ENCODE measurements at places on chromosomes 2 and 18.

DNA sequence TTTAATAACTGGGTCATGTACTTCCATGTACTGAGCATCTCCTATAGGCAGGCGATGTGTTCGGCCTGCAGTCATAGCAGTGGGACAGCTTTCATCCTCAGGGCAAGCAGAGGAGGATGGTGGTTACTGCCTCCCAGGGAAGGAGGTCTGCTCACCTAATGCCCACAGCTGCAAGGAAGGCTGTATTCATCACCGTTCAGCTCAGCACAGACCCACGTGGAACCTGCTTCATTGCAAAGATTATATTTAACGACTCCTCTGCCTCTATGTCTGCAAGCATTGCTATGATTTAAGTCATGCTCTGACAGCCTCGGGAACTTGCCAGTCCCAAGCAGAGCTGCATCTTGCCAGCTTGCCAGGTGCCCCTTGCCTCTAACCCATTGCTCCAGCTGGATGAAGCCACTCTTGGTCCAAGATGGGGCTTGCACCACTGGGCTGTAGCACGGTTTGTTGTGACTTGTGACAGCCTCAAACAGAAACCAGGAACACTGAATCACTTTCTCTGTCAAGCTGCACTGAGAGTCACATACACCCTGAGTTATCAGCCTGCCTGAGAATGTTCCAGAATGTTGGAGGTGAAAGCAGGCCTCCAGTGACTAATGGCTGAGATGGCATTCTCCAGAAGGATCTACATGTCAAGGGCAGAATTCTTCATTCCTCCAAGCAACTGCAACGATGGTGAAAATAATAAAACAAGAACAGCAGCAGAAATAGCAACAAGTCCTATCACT lies 651.1 kb upstream of the ID2 start:
- no peak for DNase-seq

- DNase-seq, result no peak
These were observed 227.8 kb downstream of the TMEM163 start for GRCh38 chr2:134491022-134491421.

GRCh38 chr18:13597068-13597467 lies 129.3 kb downstream of the FAM210A start:
- DNase-seq, result no peak

DNA sequence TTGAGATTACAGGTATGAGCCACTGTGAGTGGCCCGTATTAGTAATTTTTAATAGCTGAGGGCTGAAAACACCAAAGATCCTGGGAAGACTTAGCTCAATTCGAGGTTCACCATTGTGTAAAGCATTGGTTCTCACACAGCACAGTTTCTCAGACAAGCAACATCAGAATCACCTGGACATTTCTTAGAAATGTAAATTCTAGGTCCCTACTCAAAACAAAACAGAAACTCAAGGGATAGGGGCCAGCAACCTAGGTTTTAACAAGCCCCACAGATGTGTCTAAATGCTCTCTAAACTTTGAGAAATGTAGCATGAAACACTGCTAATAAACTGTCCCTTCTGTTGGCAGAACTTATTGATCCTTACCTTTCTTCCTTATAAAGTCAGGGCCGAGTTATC lies 681.2 kb downstream of the RNF144A start:
- DNase-seq, result no peak

DNA sequence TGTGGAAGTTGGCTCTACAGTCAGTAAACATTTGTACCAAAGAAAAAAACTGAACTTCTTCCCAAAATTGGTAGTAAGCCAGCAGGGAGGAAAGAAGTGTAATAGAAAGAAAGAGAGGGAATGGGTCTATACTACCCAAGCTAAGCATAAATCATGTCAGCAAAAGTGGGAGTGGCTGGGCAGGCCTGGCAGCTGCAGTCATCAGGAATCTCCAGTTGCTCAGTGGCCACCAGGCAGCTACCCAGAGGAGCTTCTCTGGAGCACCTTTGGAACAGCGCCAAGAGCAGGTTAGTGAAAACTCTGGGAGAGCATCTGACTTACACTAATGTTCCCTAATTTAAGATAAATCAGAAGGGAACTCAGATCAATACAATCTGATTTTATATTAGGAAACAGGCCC lies 14.3 kb downstream of the FRZB start:
- DNase-seq, result peak; percentile 38

GRCh38 chr18:79495591-79496071 lies 99.9 kb downstream of the NFATC1 start:
- DNase-seq, result no peak

DNA sequence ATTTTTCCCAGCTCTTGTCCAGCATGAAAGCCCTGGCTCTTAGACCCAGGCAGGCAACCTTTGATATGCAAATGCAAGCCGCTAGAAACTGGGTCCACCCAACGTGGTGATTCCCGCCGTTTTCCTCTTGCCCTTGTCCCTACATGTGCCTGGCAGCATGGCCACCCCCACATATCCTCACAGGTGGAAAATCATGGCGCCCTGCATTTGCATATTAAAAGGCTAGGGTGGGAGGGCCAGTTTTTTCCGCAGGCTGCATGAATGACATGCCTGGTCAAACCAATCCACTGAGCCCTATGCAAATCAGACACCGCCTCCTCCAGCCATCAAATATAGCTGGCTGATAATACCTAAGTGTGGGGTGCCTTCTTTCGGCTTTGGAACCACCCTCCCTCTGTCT lies 1091.8 kb upstream of the NXPH2 start:
- no peak for DNase-seq

DNA sequence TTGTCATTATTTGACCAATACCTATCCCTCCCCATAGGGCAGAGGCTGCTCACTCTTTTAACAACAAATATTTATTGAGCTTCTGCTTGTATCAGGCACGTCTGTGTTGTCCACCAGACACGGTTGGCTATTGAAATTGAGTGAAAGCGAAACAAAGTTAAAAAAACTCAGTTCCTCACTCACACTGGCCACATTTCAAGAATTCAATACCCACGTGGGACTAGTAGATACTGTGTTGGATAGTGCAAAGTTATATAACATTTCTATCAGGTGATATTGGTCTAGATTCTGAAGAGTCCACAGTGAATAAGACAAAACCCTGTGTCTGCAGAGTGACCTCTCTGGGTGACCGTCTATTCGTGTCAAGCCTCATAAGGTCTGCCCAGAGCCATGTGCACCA lies 43.9 kb upstream of the GALR1 start:
- DNase-seq, result no peak

- DNase-seq, result no peak
These were observed 587.3 kb upstream of the ID2 start for GRCh38 chr2:8094526-8094925.

- no peak for DNase-seq
These were observed 22.1 kb downstream of the CENPA start for GRCh38 chr2:26807788-26808460.

- DNase-seq, result no peak
These were observed 810.3 kb upstream of the SALL3 start for GRCh38 chr18:78169174-78169864.

- DNase-seq, result no peak
These were observed 499.3 kb downstream of the PID1 start for GRCh38 chr2:228771774-228772173.

GRCh38 chr2:10135296-10136089 lies 13.0 kb downstream of the RRM2 start:
- DNase-seq, result no peak

- no peak for DNase-seq
These were observed 38.9 kb downstream of the DNMT3A start for GRCh38 chr2:25302758-25303375.

DNA sequence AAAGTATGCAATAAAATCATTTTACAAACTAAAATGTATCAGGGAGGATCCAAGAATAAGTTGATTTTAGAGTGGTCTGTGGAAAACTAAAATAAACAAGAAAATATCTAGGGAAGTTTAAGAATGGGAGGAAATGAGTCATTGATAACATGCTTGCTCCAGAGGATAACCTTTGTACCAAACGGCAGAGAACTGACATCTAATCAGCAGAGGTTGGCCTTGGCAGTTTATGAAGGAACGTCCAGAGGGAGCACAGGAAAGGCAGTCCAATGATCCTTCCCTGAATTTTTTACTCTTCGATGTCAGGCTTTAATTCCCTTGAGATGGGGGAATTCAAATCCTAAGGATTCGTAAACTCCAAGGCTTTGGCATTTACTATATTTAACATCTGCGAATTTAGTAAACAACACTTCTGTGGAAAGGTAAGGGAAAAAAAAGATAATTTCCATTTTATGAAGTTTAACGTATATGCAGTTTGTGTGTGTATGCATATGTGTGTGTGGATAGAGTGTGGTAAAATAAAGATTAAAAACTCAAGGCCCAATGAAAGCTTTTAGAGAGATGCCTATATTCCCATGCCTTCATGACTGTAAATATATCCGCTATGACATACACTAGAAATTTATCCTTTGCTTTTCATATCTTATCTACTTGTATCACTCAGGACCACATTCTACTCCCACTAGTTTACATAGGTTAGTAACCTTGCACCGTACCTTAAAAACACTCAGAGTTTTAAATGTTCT lies 8.7 kb upstream of the INPP1 start:
- no peak for DNase-seq

DNA sequence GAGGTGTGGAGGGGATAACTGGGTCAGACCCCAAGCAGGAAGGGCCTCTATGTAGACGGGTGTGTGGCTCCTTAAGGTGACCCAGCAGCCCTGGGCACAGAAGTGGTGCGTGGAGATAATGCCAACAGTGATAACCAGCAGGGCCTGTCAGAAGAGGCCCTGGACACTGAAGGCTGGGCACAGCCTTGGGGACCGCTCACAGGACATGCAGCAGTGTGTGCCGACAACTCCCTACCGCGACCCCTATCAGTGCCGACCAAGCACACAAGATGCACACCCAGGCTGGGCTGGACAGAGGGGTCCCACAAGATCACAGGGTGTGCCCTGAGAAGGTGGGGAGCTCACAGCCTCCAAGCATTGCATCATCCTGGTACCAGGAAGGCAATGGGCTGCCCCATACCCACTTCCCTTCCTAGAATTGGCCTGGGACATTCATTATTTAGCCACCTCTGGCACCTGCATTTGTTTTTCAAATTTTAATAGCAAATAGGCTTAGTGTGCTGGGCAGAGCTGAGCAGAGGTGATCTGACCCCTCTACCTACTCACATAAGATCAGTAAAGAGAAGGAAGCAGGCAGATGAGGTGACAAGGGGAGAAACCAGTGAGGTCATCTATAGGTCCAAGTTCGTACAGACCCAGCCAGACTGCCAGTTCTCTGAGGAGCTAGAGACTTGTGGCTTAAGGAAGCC lies 55.2 kb downstream of the BCL11A start:
- DNase-seq, result no peak

- DNase-seq, result no peak
These were observed 177.7 kb upstream of the LRRTM1 start for GRCh38 chr2:80482276-80482675.

DNA sequence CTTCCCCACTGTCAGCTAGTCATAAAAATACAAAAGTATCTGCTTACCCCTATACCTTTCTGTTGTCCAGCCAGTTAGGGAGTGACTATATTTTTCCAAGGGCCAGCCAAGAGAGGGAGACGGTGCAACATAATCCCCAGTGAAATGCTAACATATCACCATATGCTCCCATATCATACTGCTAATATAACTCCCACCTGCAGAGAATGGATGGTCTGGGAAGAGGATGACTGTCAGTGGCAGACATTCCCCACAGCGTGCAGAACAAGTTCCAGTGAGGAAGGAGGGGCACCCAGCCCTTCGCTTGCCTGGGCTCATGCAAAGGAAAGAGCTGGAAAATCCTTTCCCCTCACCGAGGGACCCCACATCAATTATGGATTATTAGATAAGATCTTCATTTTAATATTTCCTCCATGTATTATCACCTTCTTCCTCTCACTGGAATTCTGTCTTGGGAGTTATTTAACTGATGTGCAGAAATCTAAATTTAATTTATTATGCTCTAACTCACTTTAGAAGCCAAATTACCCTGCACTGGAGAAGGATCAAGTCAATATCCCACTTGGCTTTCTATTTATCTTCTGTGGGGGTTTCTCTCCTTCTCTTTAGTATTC lies 135.6 kb downstream of the GALNT14 start:
- DNase-seq, result no peak

DNA sequence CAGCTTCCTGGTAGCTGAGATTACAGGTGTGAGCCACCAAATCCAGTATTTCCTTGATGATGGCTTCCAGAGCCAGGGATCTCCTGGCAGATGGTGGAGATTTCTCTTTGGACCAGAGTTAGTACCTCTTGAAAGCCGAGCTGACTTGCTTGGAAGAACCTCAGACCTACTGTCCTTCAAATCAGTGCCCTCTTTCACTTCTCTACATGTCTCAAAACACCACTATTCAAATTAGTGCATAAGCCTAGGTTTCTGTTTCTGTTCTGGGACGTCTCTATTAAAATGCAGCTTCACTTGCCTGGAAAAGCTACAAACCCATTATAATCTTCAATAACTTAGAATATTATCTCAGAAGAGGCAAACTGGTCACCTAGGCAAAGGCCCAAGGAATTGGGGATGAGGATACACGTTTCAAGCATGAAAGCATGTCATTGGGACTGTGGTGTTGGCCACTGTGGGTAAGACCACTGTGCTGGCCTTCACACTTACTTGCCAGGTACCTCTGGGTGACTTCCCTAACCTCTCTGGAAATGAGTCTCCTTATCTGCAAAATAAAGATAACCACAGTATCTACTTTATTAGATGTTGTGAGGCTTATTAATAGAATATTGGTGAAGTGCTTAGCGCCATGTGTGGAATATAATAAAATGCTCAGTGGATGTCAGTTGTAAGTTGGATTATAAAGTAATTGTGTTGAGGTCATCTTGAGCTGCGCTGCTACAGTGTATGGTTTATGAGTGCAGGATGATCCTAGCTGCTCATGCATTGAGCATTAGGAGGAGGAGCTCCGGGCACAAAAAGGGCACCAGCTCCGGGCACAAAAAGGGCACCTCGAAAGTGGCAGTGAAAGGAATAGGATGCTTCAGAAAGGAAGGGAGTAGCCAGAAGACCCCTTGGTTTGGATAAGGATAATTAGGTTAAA lies 84.5 kb downstream of the DOCK10 start:
- DNase-seq, result no peak

DNA sequence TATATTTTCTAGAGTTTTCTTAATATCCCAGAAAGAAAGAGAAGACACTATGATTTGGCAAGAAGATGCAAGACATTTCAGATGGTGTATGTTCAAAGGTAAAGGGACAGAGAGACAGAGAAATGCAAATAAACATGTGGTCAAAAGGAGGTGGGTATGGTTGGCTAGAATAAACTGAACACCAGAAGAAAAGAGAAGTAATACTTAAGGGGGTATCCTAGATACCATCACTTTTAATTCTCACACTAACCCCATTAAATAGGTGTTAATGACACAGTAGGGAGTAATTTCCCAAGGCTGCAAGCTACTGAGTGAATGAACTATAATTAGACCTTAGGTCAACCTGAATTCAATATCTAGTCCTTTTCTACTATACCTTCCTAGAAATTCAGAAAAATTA lies 111.2 kb upstream of the CD226 start:
- no peak for DNase-seq

- no peak for DNase-seq
These were observed 416.7 kb downstream of the MTX2 start for GRCh38 chr2:176685908-176686307.

DNA sequence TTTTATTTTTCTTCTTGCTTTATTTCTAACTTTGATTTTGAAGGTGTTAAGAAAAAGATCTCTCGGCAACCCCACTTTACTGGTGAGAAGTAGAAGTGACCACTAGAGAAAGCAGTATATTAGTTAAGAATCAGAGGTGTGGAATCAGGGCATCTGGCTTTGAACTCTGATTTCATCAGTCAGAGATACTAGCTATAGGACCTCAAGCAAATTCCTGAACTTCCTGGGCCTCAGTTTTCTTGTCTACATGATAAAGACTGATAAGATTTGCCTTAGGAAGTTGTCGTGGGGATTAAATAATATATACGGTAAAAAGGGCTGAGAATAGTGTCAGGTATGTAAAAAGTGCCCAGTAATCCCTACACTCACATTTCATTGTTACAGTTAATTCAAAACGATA lies 440.3 kb upstream of the CRIM1 start:
- no peak for DNase-seq
